ENCODE measurements at places on chromosomes 7 and 10.
A peak's percentile ranks its signal among the peaks of the same experiment; 100 is the strongest.

DNA sequence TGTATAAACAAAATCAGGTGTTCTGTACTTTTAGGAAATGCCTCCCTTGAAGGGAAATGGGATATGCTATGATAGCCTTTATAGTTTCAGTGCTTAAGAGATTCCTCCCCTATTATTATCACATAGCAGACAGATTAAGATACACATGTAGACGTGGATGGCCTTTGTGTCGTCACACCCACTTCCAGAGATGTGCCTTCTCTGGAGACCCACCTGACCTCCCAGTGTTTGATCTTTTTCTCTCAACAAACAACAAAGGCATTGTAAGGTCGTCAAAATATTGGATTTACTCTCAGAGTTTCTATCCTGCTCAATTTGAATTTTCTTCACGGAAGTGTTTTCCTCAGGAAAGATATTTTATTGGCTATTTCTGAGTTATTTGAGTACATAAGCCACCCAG is 25.7 kb upstream of the C1GALT1 start:
- no peak for DNase-seq

DNA sequence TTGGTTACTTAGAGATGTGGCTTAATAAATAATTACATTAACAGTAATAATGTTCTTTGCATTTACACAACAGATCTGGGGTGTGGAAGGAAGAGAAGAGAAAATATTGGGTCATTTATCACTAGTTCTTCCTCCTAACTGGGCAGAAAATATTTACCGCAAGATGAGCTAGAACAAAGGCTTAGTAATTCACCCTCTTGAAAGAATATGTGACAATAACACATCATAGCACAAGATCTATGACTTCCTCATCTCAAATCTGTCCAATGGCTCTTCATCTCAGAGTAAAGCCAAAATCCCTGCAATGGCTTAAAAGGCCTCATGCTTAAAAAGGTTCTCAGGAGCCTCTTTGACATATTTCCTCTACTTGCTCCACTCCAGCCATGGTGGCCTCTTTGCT is 178.6 kb downstream of the ZNF438 start:
- no peak for DNase-seq

GRCh38 chr10:80700252-80700651 is 162.6 kb downstream of the SH2D4B start:
- DNase-seq: no peak

- no peak for DNase-seq
These were observed 152.1 kb downstream of the FZD1 start for GRCh38 chr7:91416155-91416865.

- DNase-seq: no peak
These were observed 217.9 kb downstream of the GLRX3 start for GRCh38 chr10:130353928-130354572.

GRCh38 chr10:25383686-25384085 is 208.9 kb downstream of the GPR158 start:
- no peak for DNase-seq

DNA sequence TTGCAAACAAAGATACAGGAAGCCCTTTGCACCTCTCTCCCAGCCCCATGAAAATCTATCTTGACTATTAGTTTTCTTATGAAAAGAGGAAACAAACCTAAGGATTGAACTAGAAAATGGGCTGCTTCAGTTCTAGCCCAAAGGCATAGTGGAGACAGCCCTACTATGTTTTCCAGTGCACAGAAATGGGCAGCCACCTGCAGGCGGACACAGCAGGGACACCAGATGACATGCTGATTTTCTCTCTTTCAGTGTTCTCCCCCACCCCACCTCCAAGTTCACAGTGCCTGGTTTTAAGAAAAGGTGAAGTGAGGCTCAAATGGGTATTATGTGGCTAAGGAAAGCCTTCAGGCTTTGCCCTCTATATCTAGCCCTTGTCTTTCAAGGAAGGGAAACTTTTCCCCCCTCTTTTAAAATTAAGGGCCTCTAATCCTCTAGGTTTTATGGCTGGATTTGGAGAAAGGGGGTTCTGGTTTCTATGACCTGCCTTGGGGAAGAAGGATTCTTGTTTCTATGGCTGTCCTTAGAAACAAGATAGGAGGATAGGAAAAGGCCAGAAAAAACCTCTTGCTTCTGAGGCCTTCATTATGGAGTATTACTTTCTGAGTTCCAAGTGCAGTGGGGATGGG is 23.5 kb upstream of the DDX50 start:
- DNase-seq: no peak

DNA sequence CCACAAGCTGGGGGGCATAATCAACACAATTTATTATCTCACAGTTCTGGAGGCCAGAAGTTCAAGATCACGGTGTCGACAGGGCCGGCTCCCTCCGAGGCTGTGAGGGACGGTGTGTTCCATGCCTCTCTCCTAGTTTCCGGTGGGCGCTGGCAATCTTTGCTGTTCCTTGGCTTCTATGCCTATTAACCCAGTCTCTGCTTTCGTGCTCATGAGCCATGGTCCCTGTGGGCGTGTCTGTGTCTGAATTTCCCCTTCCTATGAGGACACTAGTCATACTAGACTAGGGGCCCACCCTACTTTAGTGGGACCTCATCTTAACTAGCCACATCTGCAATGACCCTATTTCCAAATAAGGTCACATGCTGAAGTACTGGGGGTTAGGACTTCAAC is 29.4 kb downstream of the HIPK2 start:
- no peak for DNase-seq

GRCh38 chr10:10804998-10805740 is 212.5 kb upstream of the CELF2 start:
- DNase-seq: no peak

DNA sequence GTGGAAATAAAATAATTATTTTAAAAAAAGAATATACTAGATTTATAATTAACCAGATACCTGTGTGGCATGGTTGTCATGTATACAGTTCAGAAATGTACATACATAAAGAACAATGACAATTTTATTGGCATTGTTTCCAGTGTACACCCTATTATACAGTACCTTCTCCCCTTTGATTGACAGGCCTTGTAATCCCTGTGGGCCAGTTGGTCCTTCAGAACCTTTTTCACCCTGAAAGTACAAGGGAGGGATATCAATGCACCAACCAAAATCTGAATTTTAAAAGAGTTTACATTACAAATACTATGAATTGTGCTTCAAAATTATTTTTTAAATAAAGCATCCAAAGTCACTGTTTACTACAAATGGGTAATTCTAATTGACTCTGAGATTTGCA is 61.2 kb downstream of the COL28A1 start:
- no peak for DNase-seq

DNA sequence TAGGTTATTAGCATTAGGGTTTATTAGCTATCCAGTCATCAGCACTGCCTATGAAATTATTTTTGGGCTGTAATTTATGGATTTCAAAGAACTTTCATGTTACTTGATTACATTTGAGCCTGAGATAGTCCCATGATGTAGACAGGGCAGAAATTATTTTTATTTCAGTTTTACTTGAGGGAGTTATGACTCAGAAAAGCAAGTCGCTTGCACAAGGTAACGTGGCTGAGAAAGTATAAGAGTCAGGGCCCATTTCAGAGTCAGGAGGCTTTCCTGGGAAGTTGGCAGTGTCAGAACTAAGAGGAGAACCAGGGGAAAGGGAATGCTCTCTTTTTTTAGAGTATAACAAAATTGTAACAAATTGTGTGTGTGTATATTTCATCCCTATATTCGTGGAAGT is 16.5 kb downstream of the GATA3 start:
- DNase-seq: no peak

DNA sequence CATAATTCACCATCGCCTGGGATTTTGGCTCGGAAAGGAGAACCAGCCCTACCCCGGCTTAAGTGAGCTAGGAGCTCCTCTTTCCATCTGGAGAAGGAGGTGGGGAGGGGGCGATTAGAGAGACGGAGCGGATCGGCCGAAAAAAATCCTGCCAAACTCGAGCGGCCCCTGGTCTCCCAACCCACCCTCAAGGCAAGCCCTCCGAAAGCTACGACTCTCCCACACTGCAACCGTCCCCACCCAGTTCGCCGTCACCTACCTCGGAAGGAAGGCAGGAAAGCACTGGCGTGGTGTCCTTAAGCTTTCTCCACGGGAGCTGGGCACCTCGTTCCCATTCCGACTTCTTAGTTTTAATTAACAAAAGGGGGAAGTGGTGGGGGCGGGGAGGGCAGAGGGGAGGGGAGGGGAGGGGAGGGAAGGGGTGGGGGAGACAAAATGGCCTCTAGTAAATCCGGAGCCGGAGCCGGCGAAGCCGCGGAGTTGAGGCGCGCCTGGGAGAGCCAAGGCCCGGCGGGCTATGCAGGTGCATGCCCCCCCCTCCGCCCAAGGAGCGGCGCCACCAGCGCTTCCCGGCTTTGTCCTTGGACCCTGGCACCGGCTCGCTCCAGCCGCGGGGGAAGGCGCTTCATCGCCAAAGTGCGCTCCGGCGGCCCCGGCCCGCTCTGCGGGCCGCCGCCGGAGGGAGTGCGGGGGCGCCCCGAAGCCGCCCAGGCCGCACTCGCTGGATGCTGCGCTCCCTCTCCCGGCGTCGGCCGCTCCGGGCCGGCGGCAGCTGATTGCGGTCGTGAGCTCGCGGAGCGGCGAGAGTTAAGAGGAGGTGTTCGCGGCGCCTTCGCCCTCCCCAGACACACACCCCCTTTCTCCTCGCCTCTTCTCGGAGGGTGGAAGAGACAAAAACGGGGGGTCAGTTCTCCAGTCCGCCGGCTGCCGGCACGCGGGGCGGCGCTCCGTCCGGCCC is at the start of gene LRRC4:
TSS of gene LRRC4 (minus strand) at position 784 of the 958 bp plus-strand sequence. CDS start 797 bp downstream, outside the sequence.
- DNase-seq: peak; percentile 51

DNA sequence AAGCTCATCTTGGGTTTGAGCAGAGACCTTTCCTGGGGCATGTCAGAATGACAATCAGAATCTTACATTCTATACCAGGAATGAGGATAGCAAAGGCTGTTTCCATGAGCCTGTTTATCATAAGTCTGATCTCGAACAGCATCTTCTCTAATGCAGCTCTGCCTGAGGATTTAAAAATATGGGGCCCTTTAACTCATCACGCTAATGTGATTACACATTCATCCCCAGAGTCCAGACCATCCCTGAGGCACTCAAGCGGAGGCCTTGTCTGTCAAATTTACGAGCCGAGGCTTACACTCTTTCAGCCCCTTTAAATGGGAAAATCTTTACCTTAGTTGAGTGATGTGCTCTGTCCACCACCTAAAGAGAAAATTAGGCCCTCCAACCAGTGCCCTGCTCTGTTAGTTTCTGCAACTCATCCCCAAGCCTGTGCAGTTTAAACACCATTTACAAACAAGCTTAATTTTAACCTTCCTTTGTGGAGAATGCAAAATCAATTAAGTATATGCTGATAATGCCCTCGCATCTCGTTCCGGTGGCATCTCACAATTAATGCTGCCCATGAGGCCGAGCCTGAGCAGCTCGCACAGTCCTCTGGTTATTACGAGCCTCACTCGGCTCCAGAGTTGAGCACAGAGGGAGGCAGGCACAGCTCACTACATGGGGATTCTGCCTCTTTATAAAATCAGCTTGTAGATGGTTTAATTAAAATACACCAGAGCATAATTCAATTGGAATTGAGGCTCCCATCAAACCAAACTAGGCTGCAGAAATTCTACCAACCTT is 16.0 kb downstream of the CHST15 start:
- DNase-seq: no peak

DNA sequence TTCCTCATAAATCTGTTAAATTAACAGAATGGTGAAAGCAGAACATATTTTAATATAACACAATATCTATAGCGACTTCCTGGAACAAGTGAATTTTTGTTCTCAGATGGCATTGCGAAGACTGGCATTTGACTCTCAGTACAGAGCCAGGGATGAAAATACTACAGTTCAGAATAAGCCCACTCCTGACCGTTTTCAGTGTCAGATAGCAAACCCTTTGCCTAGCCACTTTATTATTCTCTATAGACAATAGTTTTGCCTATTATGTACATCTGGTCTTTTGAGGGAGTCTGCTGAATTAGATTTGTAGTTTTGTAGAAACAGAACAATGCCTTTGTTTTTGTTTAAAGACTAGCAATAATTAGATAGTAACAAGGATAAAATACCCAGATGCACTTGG is 2.3 kb downstream of the MINPP1 start:
- no peak for DNase-seq

DNA sequence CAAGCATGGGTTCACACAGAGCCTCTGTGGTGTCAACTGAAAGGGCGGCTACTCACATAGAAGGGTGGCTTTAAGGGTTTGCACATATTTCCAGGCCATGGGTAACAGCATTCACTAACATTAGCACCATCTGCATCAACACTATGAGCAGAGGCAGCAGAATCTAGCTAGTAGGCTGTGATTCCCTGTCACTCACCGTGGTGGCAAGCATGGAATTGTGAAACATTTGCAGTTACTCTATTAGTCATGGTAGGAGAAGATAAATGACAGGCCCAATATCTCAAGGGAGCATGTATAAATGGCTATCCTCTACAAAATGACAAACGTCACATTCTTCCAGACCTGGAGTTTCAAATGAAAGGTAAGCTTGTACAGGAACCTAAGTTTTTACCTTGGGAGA is 32.2 kb upstream of the CUBN start:
- no peak for DNase-seq

- DNase-seq: no peak
These were observed 14.6 kb upstream of the AZGP1 start for GRCh38 chr7:99990460-99990852.

- DNase-seq: no peak
These were observed 513.4 kb upstream of the GRM3 start for GRCh38 chr7:86130268-86130667.

DNA sequence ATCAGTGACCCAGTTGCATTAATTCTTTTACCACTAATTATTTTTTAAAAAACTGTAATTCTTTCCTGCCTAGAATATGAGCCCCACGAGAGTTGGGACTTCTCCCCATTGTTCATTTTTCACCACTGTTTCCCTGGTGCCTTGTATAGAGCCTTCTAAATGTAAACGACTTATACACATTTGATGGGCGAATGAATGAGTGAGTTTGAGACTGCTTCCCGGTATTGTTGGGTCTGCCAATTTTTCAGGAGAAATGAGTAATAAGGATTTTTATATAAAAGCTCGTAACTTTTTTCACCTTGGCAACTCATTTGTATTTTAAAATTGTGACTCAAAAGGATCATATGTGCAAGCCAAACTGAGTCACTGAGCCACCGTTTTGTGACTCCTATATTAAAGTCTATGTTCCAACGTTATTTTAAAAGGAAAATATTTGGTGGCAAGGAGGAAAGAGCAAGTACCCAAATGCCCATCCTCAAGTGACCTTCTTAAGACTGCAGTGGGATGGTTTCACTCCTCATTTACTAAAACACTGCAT is 621.3 kb downstream of the KCNMA1 start:
- no peak for DNase-seq

- DNase-seq: no peak
These were observed 95.3 kb downstream of the CACNA2D1 start for GRCh38 chr7:82348251-82348650.

GRCh38 chr7:38679419-38679818 is 48.2 kb upstream of the AMPH start:
- no peak for DNase-seq

GRCh38 chr10:44422153-44422552 is 37.3 kb upstream of the CXCL12 start:
- DNase-seq: no peak
